Left lobe of liver (tissue), 2 donors: ENCODE measurements at places on chromosomes 5 and 9.

DNA sequence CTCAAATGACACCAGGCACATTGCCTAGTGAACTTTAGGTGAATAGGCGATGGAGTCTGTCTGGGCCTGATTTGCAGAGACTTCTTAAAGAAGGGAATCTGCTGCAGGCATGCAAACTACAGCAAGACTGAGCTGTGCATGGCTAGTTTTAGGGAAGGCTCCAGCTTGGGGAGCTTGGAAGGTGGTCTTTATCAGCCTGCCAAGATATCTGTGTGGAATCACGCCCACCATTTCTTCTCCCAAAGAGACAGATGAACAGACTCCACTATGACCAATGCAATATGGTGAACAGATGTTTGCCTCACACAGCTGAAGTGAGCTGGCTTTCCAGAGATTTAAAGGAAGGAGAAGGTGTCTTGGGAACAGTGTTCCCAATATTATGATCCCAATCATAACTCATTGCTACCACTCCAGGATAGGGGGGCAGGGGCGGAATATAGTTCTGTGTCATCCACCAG, 129.0 kb upstream of the HMHB1 start:
- DNase-seq = no peak

DNA sequence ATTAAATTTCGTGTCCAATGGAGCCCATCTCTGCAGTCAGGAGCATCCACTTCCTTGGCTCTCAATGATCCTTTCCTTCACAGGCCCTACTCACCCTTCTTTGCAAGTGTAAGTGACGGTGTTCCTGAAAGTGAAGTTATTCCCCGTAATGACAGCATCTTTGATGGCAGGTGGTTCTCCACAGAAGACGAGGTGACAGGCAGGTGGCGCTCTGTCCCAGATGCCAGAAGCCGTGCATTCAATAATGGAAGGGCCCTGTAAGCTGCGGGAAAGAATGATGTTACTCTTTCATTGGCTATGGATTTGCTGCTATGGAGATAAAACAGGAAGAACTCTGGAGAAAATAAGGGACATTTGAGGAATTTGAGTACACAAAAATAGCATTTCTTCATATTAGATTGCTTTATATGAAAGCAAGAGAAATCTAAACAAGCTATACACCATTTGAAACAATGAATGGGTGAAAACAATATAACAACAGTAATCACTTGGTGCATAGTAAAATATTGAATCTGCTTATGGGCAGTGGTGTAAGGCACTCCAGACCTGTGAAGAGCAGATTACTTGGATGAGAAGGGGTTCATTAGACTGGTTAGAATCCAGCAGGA, 89.9 kb upstream of the TXNDC8 start:
- peak; percentile 57 for DNase-seq

GRCh38 chr9:133948131-133948530, 44.0 kb downstream of the VAV2 start:
- no peak for DNase-seq

GRCh38 chr5:143481697-143482531, 78.4 kb upstream of the NR3C1 start:
- DNase-seq = no peak

DNA sequence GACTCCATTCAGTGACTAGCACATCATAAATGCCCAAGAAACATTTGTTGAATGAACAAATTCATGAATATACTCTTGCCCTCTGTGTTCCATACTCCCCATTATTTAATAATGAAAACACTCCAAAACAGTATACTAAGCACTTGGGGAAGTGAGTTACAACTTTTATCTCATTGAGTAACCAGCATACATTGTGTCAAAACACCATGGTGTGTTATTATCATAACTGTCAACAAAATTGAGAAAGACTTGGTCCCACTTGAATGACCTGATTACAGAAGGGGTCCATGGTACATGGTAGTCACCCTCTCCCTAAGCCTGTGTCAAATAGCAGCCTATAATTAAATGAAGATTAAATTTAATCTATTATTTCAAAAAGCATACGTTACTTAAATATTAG, 16.2 kb downstream of the ANKH start:
- DNase-seq = no peak
